ENCODE measurements at places on chromosomes 6 and 20.

GRCh38 chr20:64106981-64107735, at the start of gene NPBWR2:
Gene NPBWR2 (minus strand): TSS chr20:64107565. CDS start chr20:64106831, 734 bp downstream.
- DNase-seq, result no peak

DNA sequence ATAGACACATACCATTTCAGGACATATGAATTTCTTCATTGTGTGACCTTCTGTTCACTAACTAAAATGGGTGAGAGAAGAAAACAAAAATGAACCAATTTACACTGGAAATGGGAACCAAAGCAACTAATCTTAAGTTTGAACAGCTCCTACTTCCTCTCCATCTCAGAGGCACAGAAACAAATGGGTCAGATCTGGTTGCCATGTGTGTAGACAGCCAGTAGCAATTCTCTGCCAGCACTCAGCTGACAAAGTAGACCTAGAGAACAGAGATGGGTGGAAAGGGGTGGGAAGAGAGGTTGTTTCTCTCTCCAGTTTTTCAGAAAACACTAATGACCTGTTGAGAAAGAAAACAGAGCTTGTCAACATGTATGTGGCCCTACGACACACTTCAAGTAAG, 14.3 kb upstream of the POPDC3 start:
- DNase-seq, result no peak

DNA sequence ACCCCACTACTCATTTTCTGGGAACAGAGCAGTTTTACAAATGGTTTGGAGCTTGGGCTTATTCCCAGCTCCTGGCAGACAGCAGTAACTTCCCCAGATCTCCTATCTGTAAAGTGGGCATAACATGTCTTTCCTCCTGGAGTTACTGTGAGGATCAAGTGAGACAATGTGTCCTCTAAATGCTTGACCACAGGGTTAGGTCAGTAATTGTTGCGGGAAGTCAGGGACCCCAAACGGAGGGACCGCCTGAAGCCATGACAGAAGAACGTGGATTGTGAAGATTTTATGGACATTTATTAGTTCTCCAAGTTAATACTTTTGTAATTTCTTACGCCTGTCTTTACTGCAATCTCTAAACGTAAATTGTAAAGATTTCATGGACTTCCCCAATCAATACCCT, 15.3 kb upstream of the ZNFX1 start:
- no peak for DNase-seq

- DNase-seq, result no peak
Observed at GRCh38 chr20:36856195-36856594, 19.7 kb upstream of the TLDC2 start.

DNA sequence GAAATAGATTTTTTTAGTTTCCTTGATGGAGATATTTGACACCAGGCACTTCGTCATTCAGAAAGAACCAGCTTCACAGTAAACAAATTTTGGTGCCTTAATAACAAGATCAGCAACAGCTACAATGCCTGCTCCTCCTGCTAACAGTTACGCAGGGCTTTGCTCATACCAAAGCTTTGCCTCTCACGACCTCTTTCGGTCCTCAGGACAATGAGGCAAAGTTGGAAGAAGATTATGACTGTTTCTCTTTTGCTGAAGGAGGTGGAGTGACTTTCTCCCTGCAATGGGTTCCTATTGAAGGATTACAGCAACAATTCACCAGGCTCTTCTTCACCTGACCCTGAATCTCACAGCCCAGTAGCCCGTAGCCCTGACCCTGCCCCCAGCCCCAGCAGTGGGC, 440.1 kb downstream of the PREX1 start:
- DNase-seq, result no peak

Data from activated naive CD4-positive, alpha-beta T cell treated with Interleukin-2 at 50 U/mL for 16 hours (primary cell).